Central memory CD8-positive, alpha-beta T cell (primary cell): ENCODE measurements at places on chromosomes 6 and 20.

DNA sequence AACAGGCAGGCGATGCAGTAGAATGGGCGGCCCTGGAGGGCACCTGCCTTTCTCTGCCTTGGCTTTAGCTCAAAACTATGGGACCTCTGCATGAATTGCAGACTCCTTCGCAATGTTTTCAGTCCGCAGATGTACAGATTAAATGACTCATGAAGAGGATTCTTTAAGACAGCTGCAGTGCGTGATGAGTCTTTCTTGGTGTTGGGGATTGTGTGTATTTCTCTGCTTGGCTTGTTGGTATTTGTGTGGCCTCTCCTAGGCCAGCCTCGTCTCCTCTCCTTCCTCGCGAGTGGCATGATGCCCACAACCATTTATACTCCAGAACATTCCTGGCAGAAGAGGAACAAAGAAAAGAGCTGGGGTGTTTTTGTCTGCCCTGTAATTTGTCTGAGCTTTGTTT lies 110.6 kb downstream of the SYNDIG1 start:
- H3K4me3 ChIP-seq, result no peak overlapping the region
- H3K36me3 ChIP-seq, result no peaks in the 10 kb centered on the region
- H3K4me1 ChIP-seq, result no peaks in the 10 kb centered on the region
- H3K27ac ChIP-seq, result no peak overlapping the region
- no peak for DNase-seq

DNA sequence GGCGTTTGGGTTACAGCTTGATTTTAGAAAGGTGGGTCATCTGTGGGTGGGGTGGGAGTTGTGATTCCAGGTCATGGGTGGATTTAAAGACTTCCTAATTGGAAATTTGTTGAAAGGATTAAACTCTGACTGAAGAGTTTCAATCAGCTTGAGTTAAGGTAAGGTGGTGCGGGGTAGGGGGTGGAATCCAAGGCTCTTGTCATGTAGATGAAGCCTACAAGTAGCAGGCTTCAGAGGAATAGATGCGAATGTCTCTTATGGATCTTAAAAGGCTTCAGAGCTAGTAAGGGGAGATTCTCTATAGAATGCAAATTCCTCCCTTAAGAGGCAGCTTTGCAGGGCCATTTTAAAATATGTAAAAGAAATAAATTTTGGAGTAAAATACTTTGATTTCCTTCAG lies 645.3 kb downstream of the FRK start:
- no peaks in the 10 kb centered on the region for H3K4me1 ChIP-seq
- no peak overlapping the region for H3K27ac ChIP-seq
- no peaks in the 10 kb centered on the region for H3K36me3 ChIP-seq
- no peak overlapping the region for H3K4me3 ChIP-seq

- DNase-seq, result no peak
- H3K36me3 ChIP-seq, result no peaks in the 10 kb centered on the region
- H3K27me3 ChIP-seq, result peaks cover 27% of the 10 kb centered on the region
- H3K27ac ChIP-seq, result no peak overlapping the region
Measured at GRCh38 chr6:116557893-116558292, 4.3 kb downstream of the CALHM4 start.

DNA sequence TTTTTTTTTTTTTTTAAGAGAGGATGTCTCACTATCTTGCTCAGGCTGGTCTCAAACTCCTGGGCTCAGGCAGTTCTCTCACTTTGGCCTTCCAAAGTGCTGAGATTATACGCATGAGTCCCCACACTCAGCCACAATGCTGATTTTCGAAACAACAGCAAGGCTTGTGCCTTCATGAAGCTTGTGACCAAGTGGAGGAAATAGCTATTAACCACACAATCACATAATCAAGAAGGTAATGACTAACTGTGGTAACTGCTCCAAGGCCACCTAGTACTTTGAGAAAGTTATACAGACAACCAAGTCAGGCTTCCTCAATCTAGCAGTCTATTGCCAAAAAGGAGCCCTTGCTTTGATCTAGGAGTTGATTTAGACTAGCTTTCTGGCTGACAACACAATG lies 46.3 kb downstream of the SOD2 start:
- H3K27me3 ChIP-seq, result no peaks in the 10 kb centered on the region
- peaks cover 10% of the 10 kb centered on the region for H3K4me1 ChIP-seq
- DNase-seq, result no peak
- peak overlapping the region; percentile 63 for H3K27ac ChIP-seq

- H3K27me3 ChIP-seq, result no peaks in the 10 kb centered on the region
- H3K4me1 ChIP-seq, result no peaks in the 10 kb centered on the region
- DNase-seq, result no peak
- H3K27ac ChIP-seq, result no peak overlapping the region
- H3K4me3 ChIP-seq, result no peak overlapping the region
- H3K36me3 ChIP-seq, result no peaks in the 10 kb centered on the region
Measured at GRCh38 chr6:156113631-156114030, 658.0 kb upstream of the NOX3 start.

DNA sequence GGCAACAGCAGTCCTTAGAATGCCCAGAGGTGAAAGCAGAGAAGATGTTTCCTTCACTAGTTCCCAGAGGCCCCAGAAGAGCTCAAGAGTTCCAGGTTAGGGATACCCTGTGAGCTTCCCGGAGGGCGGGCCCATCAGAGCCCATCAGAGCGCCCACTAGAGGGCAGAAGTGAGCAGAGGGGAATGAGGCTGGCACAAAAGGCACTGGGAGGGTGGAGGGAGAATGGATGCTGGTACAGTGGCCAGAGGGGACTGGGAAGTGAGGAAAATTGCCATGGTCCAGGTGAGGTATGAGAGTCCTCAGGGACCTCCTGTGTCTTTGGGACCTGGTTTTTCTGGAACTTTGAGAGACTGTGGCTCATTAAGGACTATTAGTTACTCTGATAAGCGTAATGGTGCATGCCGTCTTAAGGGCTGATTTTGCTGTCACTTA lies 57.3 kb downstream of the LINC00237 start:
- H3K4me1 ChIP-seq, result no peaks in the 10 kb centered on the region
- peaks cover 55% of the 10 kb centered on the region for H3K27me3 ChIP-seq
- H3K36me3 ChIP-seq, result no peaks in the 10 kb centered on the region

GRCh38 chr6:42030585-42031506 lies 19.5 kb upstream of the TAF8 start:
- no peaks in the 10 kb centered on the region for H3K27me3 ChIP-seq
- H3K36me3 ChIP-seq, result peaks cover 44% of the 10 kb centered on the region
- no peak for DNase-seq
- peak overlapping the region; percentile 85 for H3K27ac ChIP-seq
- peaks cover 78% of the 10 kb centered on the region for H3K4me1 ChIP-seq

GRCh38 chr20:61748376-61748775 lies 317.3 kb downstream of the TAF4 start:
- DNase-seq, result no peak
- H3K27me3 ChIP-seq, result peaks cover 20% of the 10 kb centered on the region
- H3K36me3 ChIP-seq, result no peaks in the 10 kb centered on the region

- H3K27ac ChIP-seq, result no peak overlapping the region
- no peaks in the 10 kb centered on the region for H3K27me3 ChIP-seq
- H3K4me3 ChIP-seq, result no peak overlapping the region
- peaks cover 12% of the 10 kb centered on the region for H3K4me1 ChIP-seq
Measured at GRCh38 chr20:35151736-35152135, 4.6 kb upstream of the EDEM2 start.

DNA sequence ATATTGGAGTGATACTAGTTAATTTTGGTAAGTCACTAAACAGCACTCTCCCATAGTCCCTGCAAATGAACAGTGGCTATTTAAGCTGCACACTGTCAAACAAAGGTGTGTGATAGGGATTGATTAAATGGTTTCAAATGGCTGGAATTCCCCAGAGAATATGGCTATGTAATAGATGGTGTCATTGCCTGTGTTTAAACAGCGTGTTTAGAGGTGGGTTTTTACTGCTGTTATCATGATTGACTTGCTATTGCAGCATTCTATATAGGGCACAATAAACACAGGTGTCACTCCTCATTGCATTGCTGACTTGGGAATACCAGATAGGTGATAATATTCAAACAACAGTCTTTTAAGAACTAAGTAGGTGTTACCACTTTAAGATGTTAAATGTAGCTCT lies 171.7 kb upstream of the MAN1A1 start:
- DNase-seq, result no peak
- no peaks in the 10 kb centered on the region for H3K4me1 ChIP-seq
- H3K27me3 ChIP-seq, result peaks cover 25% of the 10 kb centered on the region
- H3K4me3 ChIP-seq, result no peak overlapping the region
- H3K36me3 ChIP-seq, result no peaks in the 10 kb centered on the region

- peaks cover 77% of the 10 kb centered on the region for H3K4me1 ChIP-seq
- no peak for DNase-seq
- no peaks in the 10 kb centered on the region for H3K27me3 ChIP-seq
- peak overlapping the region; percentile 90 for H3K4me3 ChIP-seq
- peaks cover 12% of the 10 kb centered on the region for H3K36me3 ChIP-seq
Measured at GRCh38 chr6:42448927-42449659, 2.6 kb downstream of the TRERF1 start.

DNA sequence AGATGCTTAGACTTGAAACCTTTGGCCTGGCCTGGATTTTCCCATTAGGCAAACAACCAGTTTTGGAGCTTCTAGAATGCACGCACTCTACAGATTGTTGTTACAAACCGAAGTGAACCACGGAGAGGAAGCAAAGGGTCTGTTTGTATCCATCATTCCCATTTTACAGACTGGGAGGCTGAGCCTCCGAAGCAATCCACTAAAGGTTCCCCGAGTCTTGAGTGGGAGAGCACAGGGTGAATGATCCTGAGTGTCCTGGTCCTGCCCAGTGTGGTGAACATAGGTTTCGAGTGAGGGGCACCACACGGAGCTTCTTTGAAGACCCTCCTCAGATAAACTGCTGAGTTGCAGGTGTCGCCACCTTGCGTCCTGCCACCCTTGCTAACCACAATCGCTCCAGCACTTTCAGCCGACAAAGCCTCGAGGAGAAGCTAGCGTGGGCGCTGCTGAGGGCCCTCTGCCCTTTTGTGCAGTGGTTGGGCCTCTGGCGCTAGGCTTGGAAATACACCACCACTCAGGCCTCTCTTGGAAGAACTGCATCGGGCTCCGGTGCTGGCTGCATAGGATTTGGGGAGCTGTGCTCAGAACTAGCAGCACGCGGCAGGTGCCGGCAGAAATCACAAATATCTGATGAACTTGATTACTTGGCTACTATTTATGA lies 1.4 kb upstream of the PRDM13 start:
- peaks cover 100% of the 10 kb centered on the region for H3K27me3 ChIP-seq
- H3K27ac ChIP-seq, result no peak overlapping the region
- DNase-seq, result no peak
- peaks cover 11% of the 10 kb centered on the region for H3K36me3 ChIP-seq
- H3K4me1 ChIP-seq, result peaks cover 25% of the 10 kb centered on the region

DNA sequence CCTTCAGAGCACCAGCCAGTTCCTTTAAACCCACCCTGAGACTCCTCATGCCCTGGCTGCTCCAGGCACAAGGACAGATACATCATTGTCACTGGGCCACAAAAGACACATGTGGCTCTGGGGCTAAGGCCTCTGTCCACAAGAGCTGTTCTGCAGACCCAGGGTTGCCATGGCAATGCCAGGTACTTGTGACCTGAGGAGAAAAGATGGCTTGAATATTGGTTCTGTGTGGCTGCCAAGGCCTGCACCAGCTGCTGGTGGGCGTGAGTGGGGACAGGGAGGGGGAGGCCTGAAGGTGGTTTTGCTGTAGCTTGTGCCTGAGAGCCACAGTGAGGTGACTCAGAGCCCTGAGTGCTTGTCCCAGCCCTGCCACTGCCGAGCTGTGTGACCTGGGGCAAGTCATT lies 31.8 kb downstream of the SAYSD1 start:
- no peak overlapping the region for H3K27ac ChIP-seq
- H3K27me3 ChIP-seq, result peaks cover 20% of the 10 kb centered on the region
- no peaks in the 10 kb centered on the region for H3K36me3 ChIP-seq
- DNase-seq, result no peak
- no peak overlapping the region for H3K4me3 ChIP-seq

- no peak overlapping the region for H3K4me3 ChIP-seq
- no peaks in the 10 kb centered on the region for H3K36me3 ChIP-seq
- no peak overlapping the region for H3K27ac ChIP-seq
- H3K27me3 ChIP-seq, result no peaks in the 10 kb centered on the region
- DNase-seq, result no peak
Measured at GRCh38 chr20:7579888-7580287, 360.4 kb downstream of the HAO1 start.

GRCh38 chr6:20129290-20130088 lies 82.8 kb downstream of the MBOAT1 start:
- H3K4me3 ChIP-seq, result no peak overlapping the region
- H3K27ac ChIP-seq, result no peak overlapping the region
- H3K36me3 ChIP-seq, result peaks cover 4% of the 10 kb centered on the region
- no peaks in the 10 kb centered on the region for H3K27me3 ChIP-seq
- no peak for DNase-seq
- H3K4me1 ChIP-seq, result peaks cover 5% of the 10 kb centered on the region

- no peak for DNase-seq
- peaks cover 2% of the 10 kb centered on the region for H3K36me3 ChIP-seq
- H3K4me3 ChIP-seq, result no peak overlapping the region
- no peaks in the 10 kb centered on the region for H3K27me3 ChIP-seq
- no peak overlapping the region for H3K27ac ChIP-seq
- H3K4me1 ChIP-seq, result peaks cover 8% of the 10 kb centered on the region
Measured at GRCh38 chr6:145704143-145704781, 31.1 kb downstream of the EPM2A start.

DNA sequence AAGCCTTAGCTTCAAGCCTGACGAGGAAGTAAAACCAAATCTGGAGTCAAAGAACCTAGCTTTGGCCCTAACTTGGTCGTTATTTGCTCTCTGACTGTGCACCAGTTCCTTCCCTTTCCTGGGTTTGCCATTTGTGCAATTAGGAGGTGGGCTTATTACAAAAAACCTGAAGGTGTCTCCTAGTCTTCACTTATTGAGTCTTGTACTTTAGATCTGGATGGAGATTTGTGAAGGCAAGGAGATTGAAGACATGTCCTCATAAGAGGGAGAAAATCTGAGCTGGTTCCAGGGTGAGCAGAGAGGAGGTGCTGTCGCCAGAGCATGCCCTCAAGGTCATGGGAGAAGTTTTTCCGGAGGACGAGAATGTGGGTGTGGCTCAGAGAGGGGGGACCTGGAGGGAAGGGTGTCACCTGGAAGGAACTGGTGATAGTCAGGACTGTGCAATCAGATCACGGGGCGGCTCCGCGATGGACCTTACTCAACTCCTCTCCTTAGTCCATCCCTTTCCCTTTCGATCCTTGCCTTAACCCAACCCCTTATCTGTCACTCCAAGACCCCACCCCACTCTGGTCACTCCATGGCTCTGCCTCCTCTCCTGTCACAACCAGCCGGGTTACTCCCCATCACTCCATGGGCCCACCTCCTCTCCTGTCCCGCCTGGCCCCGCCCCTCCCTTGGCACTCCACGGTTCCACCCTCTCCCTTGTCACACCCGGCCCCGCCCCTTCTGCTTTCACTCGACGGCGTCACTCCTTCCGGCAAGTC lies 588 bp upstream of the ACSS2 start:
- H3K27ac ChIP-seq, result peak overlapping the region; percentile 63
- no peak for DNase-seq
- peaks cover 52% of the 10 kb centered on the region for H3K4me1 ChIP-seq
- peak overlapping the region; percentile 82 for H3K4me3 ChIP-seq
- H3K27me3 ChIP-seq, result no peaks in the 10 kb centered on the region
- peaks cover 8% of the 10 kb centered on the region for H3K36me3 ChIP-seq

DNA sequence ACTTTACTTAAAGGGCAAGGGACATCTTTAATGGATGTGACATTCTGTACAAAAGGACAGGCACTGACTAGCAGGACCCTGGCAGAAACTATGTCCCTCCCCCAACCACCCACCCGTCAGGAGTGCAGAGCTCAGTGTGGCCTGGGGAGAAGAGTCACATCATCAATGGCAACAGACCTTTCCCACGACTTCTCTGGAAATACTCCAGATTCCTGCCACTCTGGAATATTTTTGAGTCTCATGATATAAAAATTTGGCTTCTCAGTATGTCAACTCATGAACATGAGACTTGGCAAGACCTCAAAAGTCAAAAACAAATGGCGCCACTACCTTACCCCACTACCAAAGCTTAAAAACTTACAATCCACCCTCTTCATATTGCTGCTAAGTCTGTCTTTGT lies 118.3 kb downstream of the SLC23A2 start:
- no peak overlapping the region for H3K4me3 ChIP-seq
- H3K4me1 ChIP-seq, result peaks cover 26% of the 10 kb centered on the region
- DNase-seq, result no peak
- H3K36me3 ChIP-seq, result peaks cover 44% of the 10 kb centered on the region
- H3K27ac ChIP-seq, result no peak overlapping the region
